NCI-H774 (cell line): ENCODE measurements at places on chromosomes 4 and X.
A peak's percentile ranks its signal among the peaks of the same experiment; 100 is the strongest.

GRCh38 chrX:132876523-132877338 is 81.7 kb downstream of the HS6ST2 start:
- DNase-seq = no peak

DNA sequence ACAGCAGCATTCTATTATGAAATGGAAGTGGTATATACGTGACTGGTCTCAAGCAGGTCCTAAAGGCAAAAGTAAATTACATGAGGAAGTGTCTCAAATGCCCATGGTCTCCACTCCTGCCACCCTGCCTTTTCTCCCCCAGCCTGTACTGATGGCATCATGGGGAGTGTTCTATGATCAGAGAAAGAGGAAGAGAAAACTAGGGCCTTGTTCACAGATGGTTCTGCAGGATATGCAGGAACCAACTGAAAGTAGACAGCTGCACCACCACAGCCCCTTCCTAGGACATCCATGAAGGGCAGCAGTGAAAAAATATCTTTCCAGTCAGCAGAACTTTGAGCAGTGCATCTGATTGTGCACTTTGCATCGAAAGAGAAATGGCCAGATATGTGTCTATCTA is 901.5 kb downstream of the ARAP2 start:
- no peak for DNase-seq

DNA sequence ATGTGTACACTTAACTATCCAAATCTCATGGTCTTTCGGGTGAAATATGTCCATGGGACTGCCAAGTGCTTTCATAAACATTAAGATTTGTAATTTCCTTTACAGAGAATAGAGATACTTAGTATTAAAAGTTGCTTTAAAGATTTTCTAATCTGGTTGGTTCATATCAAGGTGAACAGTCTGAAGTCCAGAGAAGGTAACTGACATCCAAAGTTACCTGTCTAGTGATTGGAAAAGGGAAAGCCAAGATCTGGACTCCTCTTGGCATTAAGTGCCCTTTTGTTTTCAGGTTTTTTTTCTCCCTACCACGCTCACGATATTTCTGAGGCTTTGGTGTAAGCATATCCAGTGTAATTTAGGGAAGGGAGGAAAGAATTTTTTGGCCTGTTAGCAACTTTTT is 5.0 kb downstream of the SMAD1 start:
- no peak for DNase-seq

DNA sequence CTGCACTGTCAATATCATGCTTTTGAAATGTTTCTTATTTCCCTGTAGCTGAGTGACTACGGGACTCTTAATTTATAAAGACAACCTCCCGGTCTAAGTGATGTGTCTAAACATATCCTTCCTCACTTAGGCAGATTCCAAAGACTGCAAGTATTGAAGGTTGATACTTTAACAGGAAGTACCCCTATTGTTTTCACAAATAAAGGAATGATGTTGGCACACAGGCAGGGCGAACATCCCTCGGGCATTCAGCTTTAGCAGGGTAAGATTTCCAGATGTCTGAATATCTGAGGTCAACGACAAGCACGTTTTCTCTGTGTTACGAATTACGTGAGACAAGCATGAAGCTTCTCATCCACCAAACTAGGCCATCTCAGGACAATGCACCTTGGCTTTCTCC is 638.0 kb upstream of the FRG1 start:
- DNase-seq = no peak

DNA sequence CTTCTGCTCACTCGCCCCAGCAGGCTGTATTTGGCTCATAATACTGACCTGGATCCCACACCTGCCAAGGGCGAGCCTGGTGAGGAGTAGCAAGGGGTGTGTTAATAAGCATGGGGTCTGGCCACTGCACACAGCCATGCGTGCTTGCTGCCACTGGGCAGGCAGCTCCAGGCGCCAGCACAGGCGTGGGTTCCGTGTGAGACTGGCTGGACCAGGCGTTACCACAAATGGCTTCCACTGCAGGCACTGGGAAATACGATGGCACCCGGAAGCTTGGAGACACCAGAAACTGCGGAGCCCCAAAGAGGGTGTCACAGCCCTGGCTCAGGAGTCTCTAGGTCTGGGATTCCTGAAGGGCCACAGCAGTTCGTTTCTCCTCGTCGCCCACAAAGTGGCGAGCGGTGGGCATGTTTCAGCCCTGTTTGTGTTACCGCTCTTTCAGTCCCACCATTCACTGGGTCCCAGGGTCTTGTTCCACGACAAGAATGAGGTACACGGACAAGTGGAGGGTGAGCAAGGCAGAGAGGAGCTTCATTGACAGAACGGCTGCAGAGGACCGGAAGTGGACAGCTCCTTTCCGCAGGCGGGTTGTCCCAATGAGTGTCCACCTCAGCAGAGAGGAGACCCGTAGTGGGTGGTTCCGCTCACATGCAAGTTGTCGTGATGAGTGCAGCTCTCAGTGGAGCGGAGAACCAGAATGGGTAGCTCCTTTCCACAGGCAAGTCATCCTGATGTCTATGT is 428.9 kb downstream of the EPHA5 start:
- no peak for DNase-seq

- DNase-seq = no peak
Measured at GRCh38 chr4:107818301-107818910, 6.3 kb upstream of the SGMS2 start.

GRCh38 chrX:32778965-32779364 is 432.4 kb downstream of the DMD start:
- no peak for DNase-seq

DNA sequence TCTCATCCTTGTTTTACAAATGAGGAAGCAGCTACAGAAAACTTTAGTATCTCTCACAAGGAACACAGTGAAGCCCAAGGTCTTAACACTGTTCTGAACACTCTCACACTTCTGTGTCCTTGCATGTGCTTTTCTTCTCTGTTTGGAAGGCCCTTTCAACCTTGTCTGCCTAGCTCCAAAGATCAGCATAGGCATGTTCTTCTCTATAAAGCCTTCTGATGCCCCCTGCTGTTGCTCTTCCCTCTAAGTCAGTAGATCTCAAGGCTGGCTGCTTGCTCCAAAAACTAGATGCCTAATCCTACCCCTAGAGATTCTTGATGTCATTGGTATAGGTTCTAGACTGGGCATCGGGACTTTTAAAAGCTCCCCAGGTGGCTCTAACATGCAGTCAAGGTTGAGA is 5.9 kb downstream of the APOO start:
- peak; percentile 41 for DNase-seq

GRCh38 chr4:151157543-151157942 is 58.1 kb downstream of the RPS3A start:
- DNase-seq = no peak
